ENCODE measurements at places on chromosomes 3 and 15. TPM values are rescaled to one million over a fixed set of nuclear protein-coding genes. Genes with fewer than 3 reads are reported as not detected.

CIB2 gene
- 0.94 TPM for total RNA-seq

DNA sequence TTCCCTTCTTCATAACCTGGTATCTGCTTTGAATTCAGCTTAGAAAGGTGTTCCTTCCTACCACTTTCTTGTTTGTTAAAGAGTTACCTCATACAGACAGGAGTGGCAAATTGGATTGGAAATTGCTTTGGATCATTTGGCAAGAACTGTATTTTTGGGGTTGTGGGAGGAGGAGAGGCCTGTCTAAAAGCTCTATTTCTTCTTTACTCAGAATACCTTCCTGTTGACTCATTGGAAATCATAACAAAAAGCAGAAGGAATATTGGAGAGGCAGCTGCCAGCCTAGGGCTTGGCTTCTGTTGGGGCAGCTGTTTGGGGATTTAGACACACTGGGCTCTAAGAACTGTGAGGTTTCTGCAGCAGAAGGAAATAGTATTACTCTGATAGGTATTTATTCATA is 14.2 kb downstream of the IQGAP1 start:
- no peak for DNase-seq

DNA sequence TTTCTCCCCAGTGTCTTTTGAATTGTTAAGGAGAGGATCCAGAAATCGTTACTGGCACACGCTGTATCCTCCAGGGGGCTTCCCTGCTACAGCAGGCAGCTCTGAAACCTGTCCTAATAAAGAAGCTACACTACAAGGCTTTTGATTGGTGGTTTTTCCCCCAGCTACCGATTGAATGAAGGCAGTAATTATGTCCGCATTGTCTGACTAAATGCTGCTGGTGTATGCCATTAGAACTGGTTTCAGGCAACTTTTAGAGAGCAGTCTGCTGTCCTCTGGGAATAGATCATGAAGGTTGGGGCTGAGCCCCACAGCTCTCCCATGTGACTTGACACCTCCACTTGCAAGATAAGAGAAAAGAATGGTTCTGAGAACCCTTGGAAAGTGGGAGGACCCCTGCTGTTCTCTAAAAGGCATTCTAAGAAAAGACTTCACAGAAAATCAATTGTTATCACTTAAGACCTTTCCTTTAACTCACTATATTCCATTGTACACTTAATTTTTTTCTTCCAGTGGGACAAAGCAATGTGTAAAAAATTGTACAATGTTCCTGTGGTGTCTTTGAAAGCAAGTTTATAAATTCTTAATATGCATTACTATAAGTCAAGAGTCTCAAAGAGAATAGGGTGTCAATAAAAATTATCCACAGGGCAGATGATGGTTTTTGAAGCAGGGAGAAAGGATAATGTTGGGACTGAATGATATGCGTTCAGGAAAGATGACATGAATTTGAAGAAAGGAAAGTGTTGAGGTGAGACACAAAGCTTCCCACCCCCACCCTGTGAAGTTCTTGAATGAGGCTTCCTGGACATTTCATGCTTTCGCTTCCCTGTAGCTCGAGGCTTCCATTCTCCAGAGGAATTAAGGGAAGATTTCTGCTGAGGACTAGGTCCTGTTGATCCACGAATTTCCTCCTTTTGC is 53.0 kb upstream of the DAZL start:
- DNase-seq = no peak

SLC51A gene
- total RNA-seq = not detected
